ENCODE measurements at places on chromosomes 3 and 15. TPM values are rescaled to one million over a fixed set of nuclear protein-coding genes. Genes with fewer than 3 reads are reported as not detected.

- DNase-seq: no peak
Observed at GRCh38 chr3:184387174-184387714, 7.4 kb downstream of the CHRD start.

SLC12A1 gene
- polyA plus RNA-seq: 433 TPM

VWA5B2 gene
- polyA plus RNA-seq: 2.2 TPM

DNA sequence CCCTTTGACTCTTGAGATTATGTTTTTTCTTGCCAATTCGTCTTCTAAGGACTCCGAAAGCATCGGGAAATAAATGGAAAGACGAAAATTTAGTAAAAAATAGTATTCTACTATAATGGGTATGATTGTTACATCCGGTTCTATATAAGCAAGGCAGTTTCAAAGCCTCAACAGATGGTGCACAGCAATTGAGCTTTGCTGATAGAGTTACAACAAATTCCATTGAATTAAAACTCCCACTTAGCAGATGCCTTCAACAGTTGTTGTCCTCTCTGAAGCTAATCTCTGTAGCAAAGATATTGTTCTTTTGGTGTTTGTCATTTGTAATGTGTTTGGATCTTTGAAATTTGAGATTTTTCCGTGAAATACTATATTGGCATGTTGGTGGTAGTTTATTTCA lies 16.1 kb upstream of the GHSR start:
- no peak for DNase-seq

DNA sequence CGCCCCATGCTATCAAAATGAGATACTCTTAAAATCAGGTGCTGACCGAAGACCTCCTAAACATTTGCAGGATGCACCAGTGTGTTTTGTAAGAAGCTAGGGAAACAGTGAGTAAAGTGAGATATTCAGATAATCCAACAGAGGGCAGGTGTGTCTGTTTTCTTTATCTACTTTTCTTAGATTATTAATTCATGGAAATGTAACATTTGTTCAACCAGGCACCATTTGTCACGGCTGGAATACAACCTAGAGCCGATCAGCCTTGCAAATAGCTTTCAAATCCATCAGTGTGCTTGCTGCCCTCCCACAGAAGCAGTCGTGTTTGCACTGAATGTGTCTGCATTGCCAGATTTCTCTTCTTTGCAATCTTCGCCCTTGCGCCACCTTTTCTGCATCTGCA lies 201.9 kb upstream of the CHRM5 start:
- DNase-seq: no peak

DNA sequence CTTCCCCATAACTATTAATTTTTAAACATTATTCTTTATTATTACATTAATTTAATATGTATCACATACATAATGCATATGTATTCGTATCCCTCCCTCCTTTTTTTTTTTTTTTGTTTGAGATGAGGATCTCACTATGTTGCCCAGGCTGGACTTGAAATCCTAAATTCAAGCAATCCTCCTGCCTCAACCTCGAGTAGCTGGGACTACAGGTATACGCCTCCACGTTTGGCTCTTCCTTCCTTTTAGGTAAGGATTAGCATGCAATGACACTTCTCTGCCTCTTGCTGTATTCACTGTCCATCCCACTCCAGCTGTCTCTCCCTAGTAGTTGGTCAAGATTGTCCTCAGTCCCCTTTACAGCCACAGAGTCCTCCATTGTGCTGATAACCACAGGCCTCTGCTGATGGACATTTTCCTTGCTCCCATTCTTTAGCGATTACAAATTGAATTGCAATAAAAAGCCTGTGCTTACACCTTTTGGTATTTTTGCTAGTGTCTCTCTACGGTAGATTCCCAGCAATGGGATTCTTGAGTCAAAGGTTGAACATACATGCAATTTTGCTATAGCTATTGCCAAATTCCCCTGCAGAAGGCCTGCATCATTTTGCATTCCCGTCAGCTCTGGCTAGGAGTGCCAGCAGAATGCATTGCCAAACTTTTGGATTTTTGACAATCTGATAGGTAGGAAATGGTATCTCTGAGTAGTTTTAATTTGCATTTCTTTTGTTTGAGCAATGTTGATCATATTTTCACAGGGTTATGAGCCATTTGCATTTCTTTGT lies 156.6 kb downstream of the SMAD6 start:
- no peak for DNase-seq
